Activated naive CD8-positive, alpha-beta T cell treated with anti-CD3 and anti-CD28 coated beads, Interleukin-2, amount 10 ng/mL, durations not matched to agents 7 days and 5 days (primary cell): ENCODE measurements at places on chromosomes 1 and 21. TPM values are rescaled to one million over a fixed set of nuclear protein-coding genes. Genes with fewer than 3 reads are reported as not detected.

The BCAS2 gene
- total RNA-seq: 38.4 TPM

The ROR1 gene
- not detected for total RNA-seq

The TMEM240 gene
- total RNA-seq: 1.9 TPM

The PKNOX1 gene
- 21.3 TPM for total RNA-seq

The DEPDC1 gene
- 16.5 TPM for total RNA-seq

The CFAP74 gene
- not detected for total RNA-seq

The SAMD11 gene
- total RNA-seq: 0.22 TPM

The MTOR gene
- total RNA-seq: 45.4 TPM

The LCE1E gene
- total RNA-seq: not detected

The PRDM16 gene
- total RNA-seq: not detected

The SPRR1A gene
- total RNA-seq: not detected

The SLC37A1 gene
- total RNA-seq: 24.7 TPM

The REN gene
- total RNA-seq: not detected

The C4BPA gene
- not detected for total RNA-seq

The TAL1 gene
- not detected for total RNA-seq

The S100A2 gene
- total RNA-seq: not detected

The CLIC6 gene
- 0.42 TPM for total RNA-seq

The IGSF9 gene
- total RNA-seq: not detected

The IL10RB gene
- 40.6 TPM for total RNA-seq

The TRIM67 gene
- total RNA-seq: not detected

The S100A14 gene
- total RNA-seq: not detected

The CD48 gene
- total RNA-seq: 379 TPM

The RPE65 gene
- not detected for total RNA-seq

The AMPD1 gene
- total RNA-seq: not detected

The LRRC38 gene
- total RNA-seq: not detected

The EPHB2 gene
- total RNA-seq: 0.26 TPM

The CFHR5 gene
- total RNA-seq: not detected

The MX2 gene
- 103 TPM for total RNA-seq

The PRAMEF6 gene
- total RNA-seq: not detected

The NCF2 gene
- total RNA-seq: 8.0 TPM
